Activated CD8-positive, alpha-beta memory T cell treated with anti-CD3 and anti-CD28 coated beads for 1 hour (primary cell): ENCODE measurements at places on chromosomes 4 and X.

- DNase-seq: no peak
Observed at GRCh38 chr4:88660446-88661294, 37.0 kb downstream of the NAP1L5 start.

- peak; percentile 3 for DNase-seq
Observed at GRCh38 chr4:4574792-4575191, 32.9 kb upstream of the STX18 start.

- DNase-seq: no peak
Observed at GRCh38 chrX:139967300-139967699, 2.0 kb upstream of the CXorf66 start.

DNA sequence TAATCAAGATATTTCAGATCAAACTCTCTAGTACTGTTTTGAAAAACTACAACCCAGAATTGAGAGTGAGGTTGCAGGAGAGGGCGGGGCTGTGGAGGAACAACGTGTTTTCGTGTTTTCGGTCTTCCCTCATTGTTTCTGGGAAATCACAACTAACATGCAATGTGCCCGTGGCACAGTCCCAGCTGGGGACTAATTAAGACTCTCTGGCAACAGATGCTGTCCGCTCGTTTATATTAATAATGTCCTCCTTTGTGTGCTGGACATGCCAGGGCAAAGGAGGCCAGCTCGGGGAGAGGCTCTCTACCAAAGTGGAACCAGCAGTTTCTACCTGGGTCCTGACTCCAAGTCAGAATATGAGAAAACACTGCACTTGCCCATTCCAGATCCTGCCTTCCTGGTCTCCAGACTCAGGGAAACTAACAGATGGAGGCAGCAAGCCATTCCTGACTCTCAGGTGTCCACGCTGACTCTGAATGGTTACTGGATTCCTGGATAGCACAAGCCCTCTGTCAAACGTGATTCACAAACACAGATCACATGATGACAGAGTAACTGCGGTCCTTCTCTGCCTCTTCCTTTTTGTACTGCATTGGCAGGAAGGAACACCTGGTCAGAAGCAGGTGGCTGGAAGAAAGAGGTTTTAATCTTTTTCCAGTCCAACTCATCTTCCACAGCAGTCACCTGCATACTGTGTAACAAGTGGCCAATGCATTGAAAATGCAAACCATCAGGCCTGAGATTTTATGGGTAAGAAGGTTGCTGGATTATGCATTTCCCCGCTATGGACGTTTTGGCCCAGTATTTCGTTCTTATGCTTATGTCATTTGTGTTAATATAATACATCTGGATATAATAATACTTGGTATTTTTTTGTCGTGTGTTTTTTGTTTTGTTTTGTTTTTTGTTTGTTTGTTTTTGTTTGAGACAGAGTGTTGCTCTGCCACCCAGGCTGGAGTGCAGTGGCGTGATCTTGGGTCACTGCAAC is 65.0 kb downstream of the COQ2 start:
- no peak for DNase-seq

DNA sequence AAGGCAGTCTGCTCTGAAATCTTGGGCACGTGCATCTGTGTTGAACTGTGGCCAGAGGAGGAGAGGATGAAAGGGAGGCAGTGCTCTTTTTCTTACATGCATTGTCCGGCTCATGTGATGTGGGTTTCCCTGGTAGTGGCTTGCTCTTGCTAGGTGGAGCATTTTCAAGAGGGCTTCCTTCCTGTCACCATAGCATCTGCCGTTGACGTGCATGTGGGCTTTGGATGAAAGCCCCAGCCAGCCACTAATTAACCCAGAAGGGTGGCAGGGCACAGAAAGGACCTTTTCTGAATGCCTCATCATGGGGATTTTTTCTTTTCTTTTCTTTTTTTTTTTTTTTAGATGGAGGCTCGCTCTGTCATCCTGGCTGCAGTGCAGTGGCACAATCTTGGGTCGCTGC is 121.3 kb downstream of the GPR143 start:
- peak; percentile 2 for DNase-seq

GRCh38 chrX:125210146-125210545 is 109.5 kb upstream of the TEX13C start:
- DNase-seq: no peak

DNA sequence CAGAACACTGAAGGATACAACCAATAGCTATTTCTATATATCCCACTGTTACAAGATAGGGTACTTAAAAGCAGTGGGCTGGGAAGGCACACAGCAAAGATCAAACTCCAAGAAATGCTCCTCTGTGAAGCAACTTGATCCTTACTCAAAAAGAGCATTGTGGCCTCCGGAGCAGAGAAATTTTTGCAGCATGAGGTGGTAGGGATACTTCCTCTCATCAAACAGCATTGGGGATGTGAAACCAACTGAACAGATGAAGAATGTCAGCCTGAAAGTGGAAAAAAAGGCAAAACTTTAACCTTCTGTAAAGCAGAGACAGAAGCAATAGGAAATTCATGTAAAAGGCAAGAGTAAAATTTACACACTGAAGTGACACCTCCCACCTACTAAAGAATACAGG is 92.2 kb downstream of the HUWE1 start:
- DNase-seq: no peak

GRCh38 chr4:108830509-108831244 is 67.8 kb upstream of the ETNPPL start:
- no peak for DNase-seq

DNA sequence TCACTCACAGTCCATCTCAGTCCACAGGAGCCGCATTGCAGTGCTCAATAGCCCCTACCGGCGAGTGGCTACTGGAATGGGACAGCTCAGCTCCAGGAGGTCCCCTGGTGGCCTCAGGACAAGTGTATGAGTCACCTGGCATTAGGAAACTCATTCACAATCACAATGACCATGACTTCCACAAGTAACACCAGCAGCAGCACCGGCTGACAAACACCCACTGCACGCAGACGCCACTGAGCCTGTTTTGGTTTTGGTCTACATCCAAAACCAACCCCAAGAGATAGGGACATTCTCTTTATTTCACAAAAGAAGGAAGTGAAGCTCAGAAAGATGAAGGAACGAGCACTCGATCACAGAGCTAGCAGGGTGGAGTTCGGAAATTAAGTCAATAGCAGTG is 8.1 kb downstream of the JAKMIP1 start:
- no peak for DNase-seq

- no peak for DNase-seq
Observed at GRCh38 chrX:83508006-83508405, at the start of gene POU3F4. Gene POU3F4, plus strand, starts transcription at chrX:83508290. Its CDS starts 35 bp downstream, at chrX:83508325.

- no peak for DNase-seq
Observed at GRCh38 chrX:118345045-118345463, 852 bp upstream of the WDR44 start.

DNA sequence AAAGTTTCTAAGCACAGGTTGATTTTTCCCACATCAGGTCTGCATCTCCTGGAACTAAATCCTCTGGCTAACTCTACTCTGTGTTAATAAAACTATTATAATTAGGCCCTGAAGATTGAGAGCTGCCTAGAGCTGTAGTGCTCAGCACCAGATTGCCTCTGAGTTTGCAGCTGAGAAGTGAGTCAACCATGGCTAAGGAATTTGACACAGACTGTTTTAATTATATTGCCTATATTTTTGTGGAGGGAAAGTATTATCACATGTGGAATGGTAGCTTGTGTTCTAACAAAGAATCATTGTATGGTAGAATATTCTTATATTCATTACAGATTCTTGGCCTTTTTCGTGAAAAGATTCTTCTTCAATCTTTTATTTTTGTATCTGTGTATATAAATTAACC is 1907.6 kb upstream of the TENM3 start:
- no peak for DNase-seq

DNA sequence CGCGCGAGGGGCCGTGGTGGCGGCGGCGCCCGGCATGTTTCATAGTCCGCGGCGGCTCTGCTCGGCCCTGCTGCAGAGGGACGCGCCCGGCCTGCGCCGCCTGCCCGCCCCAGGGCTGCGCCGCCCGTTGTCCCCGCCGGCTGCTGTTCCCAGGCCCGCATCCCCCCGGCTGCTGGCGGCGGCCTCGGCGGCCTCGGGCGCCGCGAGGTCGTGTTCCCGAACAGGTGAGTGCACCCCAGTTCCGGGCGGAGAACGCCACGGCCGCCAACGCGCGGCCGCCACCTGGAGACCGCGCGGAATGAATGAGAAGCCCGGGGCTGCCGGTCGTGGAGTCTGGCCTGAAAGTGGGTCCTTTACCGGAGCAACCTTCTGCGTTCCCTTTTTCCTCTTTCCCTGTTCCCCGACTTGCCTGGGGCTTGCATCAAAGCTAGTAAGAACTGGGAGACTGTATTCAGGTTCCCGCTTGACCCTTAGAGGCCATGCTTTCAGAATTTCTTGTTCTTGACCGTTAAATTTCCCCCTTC is 429 bp downstream of the NOCT start:
- DNase-seq: peak; percentile 22

GRCh38 chr4:189804894-189805293 is 135.8 kb upstream of the FRG1 start:
- no peak for DNase-seq

DNA sequence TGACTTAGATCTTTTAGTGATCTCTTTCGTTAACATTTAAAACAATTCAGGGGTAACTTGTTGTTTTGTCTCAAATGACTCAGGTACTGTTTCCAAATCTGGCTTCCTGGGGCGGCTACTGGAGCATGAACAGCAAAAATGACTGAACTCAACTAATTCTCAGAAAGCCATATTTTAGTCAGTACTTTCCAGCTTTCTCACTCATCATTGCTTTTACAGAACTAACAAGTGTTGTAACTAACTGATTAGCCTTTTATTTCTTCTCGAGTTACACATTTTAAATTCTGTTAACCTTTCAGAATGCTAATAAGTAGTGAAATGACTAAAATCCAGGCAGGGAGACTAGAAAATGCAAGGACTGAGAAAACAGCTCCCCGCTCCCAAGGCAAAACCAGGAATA is 55.3 kb downstream of the JADE3 start:
- DNase-seq: no peak

DNA sequence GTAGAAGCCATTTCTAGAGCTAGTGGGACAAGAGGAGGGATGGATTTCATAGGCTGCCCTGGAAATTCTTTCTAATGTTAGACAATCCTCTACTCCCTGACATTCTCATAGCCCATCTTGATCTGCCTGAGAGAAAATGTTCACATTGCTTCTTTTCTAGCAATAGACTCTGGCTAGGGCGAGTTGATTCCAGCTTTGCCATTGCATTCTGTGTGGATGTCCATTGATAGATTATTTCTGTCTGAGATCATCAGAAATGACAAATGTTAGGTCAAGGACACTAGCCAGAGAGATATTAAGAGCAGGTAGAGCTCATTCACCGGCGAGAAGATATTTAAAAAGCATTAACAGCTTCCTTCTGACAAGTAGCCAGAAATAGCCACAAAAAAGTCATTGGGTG is 184.7 kb downstream of the LDB2 start:
- DNase-seq: no peak

DNA sequence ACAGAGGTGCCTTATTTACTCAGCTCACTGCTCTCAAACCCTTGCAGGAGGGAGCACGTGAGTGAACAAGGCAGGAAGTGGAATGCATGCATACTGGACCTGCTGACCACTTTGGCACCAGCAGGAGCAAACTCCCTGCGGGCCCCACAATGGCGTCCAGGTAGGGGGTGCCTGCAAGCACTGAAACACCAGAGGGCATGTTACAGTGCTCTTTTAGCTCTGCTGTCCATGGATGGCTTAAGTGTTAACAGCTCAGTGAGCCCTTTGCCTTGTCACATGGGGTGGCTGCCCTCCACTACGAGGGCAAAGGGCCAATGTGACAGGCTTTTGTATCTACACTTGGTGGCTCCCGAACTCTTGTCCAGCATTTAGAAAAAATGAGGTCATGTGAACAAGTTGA is 199.5 kb upstream of the UGT8 start:
- DNase-seq: no peak
